ENCODE measurements at places on chromosomes 7 and 10.

GRCh38 chr10:130756651-130757050, 554.9 kb downstream of the TCERG1L start:
- DNase-seq: no peak

DNA sequence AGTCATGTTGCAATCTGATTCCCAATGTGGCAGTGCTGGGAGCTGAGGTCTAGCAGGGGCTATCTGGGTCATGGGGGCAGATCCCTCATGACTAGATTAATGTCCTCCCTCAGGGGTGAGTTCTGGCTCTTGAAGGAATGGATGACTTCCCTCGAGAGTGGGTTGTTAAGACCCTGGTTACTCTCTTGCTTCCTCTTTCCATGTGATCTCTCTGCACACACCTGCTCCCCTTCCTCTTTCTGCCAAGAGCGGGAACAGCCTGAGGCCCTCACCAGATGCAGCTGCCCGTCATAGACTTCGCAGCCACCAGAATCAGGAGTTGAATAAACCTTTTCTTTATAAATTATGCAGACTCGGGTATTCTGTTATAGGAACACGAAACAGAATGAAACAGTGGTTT, 37.8 kb downstream of the SFMBT2 start:
- DNase-seq: no peak

- no peak for DNase-seq
Measured at GRCh38 chr7:111796671-111797070, 234.4 kb upstream of the IMMP2L start.

GRCh38 chr10:43809211-43809930, 160.7 kb upstream of the ZNF32 start:
- no peak for DNase-seq

DNA sequence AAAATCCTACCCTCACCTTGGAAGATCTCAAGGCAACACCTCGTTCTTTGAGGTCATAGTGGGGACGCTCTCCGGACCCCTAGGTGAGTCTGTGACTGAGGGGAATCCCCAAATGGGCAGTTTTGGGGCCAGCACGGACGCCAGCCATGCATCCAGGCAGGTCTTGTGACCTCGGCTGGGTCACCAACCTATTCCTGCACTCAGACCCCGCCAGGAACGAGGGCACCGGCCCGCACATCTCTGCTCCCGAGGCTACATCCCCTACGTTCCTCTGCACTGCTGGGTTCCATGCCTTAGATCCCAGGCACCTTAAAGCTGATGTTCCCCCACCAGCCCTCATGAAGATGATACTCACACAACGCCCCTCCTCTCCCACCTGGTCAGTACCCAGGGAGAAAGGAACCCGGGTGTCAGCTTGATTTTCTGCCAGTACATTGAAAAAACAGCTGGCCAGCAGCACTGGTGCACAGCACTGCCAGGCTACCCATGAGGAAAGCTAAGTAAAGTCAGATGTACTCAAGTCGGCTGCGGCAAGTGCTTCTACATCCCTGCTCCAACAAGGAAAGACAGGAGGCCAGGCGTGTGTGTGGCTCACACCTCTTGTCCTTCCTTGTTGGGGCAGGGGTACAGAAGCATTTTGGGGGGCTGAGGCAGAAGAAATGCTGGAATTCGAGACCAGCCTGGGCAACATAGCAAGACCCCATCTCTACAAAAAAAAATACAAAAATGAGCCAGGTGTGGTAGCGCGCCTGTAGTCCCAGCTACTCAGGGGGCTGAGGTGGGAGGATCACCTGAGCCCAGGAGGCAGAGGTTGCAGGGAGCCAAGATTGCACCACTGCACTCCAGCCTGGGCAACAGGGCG, 48.1 kb downstream of the DIP2C start:
- DNase-seq: no peak

DNA sequence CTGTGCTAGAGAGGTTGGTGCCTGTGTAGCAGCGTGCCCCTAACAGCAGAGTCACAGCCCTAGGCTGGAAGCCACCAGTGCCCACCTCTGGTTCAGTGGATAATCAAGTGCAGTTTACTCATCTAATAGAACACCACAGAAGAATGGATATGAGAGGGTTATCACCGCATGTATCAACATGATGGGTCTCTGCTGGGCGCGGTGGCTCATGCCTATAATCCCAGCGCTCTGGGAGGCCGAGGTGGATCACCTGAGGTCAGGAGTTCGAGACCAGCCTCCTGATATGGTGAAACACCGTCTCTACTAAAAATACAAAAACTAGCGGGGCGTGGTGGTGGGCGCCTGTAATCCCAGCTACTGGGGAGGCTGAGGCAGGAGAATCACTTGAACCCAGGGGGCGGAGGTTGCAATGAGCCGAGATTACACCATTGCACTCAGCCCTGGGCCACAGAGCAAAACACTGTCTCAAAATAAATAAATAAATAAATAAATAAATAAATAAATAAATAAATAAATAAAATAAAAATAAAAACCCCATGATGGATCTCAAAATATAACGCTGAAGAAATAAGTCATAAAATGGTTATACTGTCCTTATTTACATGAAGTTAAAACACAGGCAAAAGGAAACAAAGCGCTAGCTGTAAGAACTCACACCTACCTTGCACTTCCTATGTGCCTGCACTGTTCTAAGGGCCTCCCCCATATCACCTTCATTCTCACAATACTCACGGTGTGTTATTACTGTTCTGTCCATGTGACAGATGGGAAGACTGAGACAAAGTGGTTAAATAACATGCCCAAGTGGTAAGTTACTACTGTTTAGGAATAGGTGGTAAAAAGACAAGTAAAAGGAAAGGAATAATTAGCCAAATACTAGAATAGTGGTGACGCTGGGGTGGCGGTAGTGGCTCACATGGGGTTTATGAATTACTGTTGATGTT, 70.9 kb downstream of the AMZ1 start:
- DNase-seq: no peak

- no peak for DNase-seq
Measured at GRCh38 chr7:112334366-112334765, 115.9 kb upstream of the IFRD1 start.

DNA sequence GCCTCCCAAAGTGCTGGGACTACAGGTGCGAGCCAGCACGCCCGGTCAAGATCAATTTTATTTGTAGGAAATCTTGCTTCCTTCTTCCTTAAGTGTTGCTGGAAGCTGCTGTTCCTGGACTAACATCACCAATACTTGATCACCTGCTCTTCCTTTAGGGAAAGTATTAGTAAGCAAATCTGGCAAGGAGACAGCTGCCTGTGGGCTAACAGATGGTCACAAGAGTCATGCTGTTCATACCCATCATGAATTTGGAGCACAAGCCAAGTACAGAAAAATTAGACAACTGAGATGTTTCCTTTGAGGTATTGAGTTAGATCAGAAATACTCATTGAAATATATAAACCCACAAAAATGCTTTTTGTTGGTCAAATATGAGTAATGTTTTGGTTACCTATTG, 27.9 kb downstream of the BAIAP2L1 start:
- no peak for DNase-seq

GRCh38 chr10:88934900-88935672, 17.5 kb downstream of the ACTA2 start:
- no peak for DNase-seq

- DNase-seq: no peak
Measured at GRCh38 chr7:91940171-91940570, 491 bp upstream of the AKAP9 start.

DNA sequence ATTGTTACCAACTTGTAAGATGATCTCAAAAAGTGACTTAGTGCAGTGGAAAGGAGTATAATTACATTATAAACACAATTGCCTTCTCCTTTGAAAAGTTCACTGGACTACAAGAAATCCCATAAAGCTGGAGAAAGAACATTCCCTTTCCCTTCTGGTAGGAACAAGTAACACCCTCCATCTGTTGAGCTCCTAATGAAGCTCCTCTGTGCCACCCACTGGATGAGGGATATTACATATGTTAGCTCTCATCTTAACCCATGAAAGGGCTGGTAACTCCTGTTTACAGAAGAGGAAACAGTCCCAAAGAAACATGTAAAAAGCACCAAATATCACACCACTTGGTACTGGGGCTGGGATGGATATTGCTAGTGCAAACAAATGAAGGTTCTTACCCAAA, 8.1 kb downstream of the PGAM1 start:
- DNase-seq: no peak

- no peak for DNase-seq
Measured at GRCh38 chr10:22597138-22597537, 117.2 kb downstream of the PIP4K2A start.

DNA sequence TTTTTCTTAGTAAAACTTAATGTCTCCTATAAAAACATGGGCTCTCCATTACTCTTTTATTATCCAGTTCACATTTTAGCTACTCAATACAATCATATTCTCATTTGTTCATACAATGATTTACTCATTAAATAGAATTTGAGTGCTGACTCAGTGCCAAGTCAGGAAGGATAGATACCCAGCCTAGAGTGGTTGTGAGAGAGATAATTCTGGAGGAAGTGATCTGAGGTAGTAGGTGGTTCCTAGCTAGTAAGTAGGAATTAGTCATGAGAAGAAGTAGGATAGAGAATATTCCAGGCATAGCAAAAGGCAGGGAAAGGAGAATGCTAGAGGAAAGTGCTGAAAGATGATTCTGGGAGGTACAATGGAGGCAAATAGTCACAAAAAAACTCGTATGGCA, 133.5 kb upstream of the MBL2 start:
- DNase-seq: no peak

GRCh38 chr10:132408367-132408781, 11.4 kb downstream of the PWWP2B start:
- DNase-seq: no peak

DNA sequence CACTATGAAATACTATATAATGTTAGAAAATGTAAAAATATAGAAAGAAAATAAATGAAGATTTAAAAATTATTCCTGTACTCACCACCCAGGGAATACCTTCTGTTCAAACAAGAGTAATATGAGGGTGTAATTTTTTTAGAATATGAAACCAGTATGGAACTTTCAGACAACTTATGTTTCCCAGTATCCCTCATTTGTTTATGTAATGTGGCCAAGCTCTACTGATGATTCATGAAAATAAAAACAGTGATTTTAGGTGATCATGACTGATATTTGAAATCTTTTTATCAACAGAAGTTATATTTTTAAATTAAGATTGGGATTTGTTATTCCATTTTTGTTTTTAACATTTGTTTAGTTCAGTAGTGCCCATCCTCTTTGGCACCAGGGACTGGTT, 18.8 kb downstream of the SLK start:
- DNase-seq: no peak

GRCh38 chr7:138154661-138155060, 78.4 kb downstream of the AKR1D1 start:
- no peak for DNase-seq

- DNase-seq: no peak
Measured at GRCh38 chr7:95536656-95537311, 51.0 kb downstream of the ASB4 start.

DNA sequence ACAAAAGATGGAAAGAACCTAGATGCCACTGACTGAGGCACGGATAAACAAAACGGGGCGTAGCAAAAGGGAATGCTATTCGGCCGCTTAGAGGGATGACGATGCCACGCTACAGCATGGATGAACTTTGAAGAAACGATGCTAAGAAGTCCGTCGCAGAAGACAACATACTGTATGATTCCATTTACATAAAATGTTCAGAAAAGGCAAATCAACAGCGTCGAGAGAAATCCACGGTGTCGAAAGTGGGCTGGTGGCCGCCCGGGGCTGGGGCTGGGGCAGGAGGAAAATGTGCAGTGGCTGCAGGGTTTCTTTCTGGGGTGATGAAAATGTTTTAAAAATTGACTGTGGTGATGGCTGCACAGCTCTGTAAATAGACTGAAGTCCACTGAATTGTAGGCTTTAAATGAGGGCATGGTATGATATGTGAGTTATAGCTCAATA, 24.1 kb downstream of the GNA12 start:
- DNase-seq: no peak

DNA sequence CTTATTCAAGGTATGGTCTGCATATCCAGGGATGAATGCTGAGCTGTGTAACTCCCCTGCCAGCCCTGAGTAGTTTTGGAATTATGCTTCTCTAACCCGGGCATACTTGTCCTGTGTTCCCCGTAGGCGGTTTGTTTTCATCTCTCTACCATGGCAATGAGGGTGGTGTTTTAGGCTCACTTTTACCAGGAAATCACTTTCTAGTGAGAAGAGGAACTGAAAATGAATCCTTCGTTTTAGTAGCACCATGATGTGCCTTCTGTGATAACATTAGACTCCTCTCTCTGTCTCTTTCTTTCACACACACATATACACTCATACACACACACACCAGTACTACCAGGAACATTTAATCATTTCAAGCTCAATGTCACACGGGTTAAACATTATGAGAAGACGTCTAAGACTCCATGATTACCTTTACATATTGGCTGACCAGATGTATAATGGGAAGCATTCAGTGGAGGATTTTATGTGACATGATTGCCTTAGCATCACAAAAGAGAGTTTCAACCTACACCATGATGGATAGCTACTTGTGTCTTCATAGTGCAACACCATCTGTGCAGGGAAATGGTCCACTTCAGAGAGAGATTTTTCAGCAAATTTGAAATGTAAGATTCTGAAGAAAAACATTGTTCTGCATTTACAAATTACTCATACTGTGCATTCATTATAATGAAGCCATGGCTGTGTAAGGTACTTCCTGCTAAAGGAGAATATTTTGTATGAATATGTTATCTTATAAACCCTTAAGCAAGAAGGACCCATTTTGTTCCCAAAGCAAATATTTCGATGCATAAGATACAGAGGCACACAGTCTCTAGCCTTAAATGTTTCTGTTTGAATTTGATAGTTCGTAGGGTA, 31.0 kb upstream of the PFKP start:
- DNase-seq: no peak

DNA sequence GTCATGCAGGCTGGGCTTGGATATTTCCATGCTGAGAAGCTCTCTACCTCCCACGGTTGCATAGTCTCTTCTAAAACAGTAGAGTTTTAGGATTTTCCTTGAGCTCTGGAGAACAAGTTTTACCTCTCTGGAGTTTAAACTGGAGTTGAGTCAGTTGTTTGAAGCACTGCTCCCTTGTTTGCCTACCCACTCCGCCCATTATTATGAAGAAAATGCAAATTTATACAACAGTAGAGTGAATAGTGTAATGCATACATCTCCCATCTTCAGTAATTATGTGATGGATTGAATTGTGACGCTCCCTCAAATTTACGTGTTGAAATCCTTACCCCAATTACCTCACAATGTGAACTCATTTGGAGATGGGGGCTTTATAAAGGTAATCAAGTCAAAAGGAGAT, 17.2 kb downstream of the EMX2 start:
- no peak for DNase-seq

- no peak for DNase-seq
Measured at GRCh38 chr7:130996205-130996832, 262.3 kb upstream of the KLF14 start.

GRCh38 chr7:1847260-1848001, 177.4 kb downstream of the ELFN1 start:
- peak; percentile 79 for DNase-seq

All from left lung (tissue), 14 donors.